ENCODE measurements at places on chromosomes 6 and 20.

GRCh38 chr20:19275630-19276071 lies 63.2 kb downstream of the SLC24A3 start:
- DNase-seq = no peak

- no peak for DNase-seq
Observed at GRCh38 chr6:79672631-79673111, 41.5 kb downstream of the SH3BGRL2 start.

DNA sequence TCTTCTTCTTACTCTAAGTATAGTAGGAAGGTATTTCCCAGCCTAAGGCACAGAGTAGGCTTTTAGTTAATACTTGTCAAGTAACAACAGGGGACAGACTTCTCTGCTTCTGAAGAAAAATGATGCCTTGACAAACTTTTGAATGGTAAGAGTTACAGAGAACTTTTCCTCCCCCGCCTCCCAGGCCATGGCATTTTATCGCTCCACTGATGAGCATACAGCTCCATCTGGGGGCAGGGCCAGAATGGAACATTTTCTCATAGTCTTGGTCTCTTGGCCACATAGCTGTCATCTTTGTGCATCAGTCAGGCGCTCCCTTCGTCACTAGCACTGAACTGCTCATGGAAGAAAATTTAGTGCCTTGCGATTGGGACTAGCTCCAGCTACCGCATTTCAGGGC lies 1066.8 kb upstream of the CITED2 start:
- DNase-seq = no peak

GRCh38 chr6:7916959-7917358 lies 6.4 kb upstream of the TXNDC5 start:
- DNase-seq = no peak

- DNase-seq = no peak
Observed at GRCh38 chr20:34883087-34883688, 6.8 kb downstream of the ACSS2 start.

DNA sequence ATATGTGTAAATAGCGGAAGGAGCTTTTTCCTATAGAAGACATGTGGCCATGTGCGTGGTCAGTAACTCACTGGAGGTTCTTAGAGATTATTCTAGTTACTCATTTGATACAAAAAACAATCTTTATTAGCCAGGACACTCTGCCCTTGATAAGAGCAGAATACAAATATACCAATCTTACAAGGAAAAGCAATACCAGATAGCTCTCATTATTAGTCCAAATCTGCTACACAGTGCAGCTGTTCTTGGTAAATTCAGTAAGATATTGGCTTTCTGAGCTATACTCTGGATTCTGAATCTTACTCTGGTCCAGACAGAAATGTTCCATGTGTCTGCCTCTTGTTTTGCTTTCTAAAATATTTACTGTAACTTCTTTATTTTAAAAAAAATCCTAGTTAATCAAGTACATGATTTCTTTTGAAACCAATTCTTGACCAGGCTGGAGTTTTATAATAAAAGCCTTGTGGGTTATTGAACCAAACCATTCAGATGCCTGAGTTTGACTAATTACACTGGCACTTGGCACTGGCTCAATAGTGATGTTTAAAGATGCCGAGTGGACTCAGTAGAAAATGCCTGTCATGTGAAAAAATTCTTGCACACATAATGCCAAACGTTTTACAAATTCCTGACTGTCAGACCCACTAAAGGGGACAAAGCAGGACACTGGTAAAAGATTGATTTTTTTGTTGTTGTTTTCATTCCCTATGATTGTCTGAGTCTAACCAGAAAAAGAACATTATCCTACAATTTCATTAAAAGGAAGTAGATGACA lies 242.8 kb upstream of the TCF21 start:
- DNase-seq = no peak

- no peak for DNase-seq
Observed at GRCh38 chr20:48706710-48707365, 121.0 kb downstream of the PREX1 start.

DNA sequence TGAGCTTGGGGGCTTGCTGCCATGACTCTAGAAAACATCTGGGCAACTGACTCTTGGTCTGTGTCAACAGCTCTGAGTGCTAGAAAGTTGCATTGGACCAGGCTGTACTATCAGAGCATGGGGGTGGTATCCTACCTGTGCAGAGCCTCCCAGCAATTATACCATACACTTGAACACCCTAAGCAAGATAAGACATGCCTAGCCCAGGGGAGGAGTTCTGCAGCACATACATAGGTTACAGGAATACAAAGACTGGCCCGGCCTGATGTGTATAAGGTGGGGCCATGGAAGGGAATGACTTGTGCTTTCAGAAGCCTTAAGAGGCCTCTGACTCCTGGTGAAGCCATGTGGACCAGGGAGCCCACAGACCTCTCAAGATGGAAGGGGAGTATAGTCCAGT lies 11.4 kb upstream of the MOCS1 start:
- no peak for DNase-seq

- DNase-seq = no peak
Observed at GRCh38 chr20:19433371-19434350, 221.2 kb downstream of the SLC24A3 start.

DNA sequence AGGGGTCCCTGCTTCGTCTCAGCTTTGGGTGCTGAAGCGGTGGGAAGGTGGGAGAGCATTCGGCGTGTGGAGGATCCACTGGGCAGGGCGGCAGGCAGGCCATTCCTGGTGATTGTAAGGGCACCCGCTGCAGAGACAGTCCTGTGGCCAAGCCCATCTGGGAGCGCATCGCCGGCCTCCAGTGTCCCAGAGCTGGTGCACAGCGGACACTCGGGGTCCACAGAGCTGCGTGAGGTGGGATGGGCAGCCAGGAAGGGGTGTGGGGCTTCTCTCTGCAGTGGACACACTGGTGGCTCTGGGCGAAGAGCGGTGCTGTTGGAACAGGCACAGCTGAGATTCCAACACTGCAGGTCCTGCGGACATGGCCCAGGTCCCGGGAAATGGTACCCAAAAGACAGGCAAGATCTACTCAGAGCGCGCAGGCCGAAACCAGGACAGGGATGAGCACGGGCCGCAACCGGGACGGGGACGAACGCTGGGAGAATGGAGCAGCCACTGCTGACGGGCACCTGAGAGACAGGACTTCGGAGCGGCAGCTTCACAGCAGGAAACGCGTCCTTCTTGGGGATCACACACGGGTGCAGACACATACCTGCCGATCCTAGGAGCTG lies 188.2 kb downstream of the ERMARD start:
- no peak for DNase-seq

- DNase-seq = no peak
Observed at GRCh38 chr20:53920647-53921245, 149.6 kb downstream of the BCAS1 start.

DNA sequence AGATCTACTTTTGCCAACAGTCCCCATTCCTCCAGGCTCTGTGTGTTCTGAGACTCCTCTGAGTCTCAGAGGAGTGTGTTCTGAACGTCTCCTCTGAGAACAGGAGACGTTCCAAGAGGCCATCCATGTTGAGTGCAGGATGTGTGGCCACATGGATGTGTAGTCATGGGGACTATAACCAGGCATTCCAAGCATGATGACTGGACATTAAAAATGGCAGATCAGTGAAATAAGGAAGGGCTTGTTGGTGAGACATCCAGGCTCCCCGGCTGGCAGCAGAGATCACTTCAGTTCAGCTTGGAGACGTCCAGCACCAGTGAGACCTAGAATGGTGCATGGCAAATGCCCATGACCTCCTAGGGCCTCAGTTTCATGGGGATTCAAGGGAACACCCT lies 34.3 kb upstream of the POU5F1 start:
- no peak for DNase-seq

- DNase-seq = no peak
Observed at GRCh38 chr20:8076306-8077136, 55.5 kb upstream of the PLCB1 start.

GRCh38 chr6:4381381-4381780 lies 246.0 kb upstream of the ECI2 start:
- DNase-seq = no peak

DNA sequence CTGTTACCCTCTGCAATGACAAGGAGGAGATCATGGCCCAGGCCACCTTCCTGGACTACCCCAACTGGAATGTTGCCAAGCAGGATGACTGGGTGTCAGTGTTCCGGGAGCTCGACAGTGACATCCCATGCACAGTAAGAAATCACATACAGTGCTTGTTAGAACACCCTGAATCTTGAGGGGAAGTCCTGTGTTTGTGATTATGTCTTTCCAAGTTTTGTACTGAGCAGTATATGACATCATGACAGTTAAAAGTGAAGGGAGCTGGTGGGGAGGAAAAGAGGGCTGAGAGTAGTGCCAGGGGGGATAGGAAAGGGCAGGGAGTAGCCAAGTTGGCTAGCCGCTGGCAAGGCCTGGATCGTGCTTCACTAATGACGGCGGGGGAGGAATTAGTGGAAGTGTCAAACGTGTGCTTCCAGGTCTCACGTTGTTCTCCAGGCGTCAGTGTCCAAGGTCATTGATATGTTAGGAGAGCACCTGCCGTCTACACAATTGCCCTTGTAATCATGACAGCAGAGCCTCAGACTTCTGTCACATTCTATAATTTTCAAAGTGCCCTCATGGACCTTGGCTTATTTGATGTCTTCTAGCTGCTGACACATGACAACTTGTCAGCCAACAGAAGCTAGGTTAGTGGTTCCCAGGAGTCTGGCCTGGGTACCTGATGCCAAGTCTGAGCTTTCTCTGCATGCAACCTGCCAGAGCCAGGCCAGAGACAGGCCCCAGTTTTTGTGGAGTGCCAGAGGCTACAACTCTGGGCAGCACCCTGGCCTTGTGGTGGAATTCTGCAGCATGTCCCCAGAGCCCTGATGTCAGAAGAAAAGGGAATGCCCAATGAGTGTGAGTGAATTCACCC lies 18.8 kb downstream of the CFAP61 start:
- no peak for DNase-seq

DNA sequence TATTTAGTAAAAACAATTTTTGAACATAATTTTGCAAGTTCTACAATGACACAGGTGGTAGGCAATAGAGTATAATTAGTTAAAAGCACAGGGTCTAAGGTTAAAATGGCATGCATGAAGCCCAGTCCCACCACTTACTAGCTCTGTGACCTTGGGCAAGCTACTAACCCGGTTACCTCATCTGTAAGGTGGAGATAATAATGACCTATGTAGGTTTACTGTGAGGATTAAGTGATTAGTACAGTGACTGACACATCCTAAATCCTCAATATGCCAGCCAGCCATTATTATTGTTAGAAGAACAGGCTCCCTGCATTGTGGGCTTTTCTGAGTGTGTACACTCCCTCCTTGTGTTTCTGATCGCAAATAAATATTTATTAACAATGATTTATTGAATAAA lies 26.2 kb downstream of the ATXN1 start:
- DNase-seq = no peak

GRCh38 chr20:58699623-58700107 lies 7.1 kb downstream of the NPEPL1 start:
- no peak for DNase-seq

GRCh38 chr20:20003031-20003954 lies 13.9 kb upstream of the NAA20 start:
- DNase-seq = peak; percentile 17

DNA sequence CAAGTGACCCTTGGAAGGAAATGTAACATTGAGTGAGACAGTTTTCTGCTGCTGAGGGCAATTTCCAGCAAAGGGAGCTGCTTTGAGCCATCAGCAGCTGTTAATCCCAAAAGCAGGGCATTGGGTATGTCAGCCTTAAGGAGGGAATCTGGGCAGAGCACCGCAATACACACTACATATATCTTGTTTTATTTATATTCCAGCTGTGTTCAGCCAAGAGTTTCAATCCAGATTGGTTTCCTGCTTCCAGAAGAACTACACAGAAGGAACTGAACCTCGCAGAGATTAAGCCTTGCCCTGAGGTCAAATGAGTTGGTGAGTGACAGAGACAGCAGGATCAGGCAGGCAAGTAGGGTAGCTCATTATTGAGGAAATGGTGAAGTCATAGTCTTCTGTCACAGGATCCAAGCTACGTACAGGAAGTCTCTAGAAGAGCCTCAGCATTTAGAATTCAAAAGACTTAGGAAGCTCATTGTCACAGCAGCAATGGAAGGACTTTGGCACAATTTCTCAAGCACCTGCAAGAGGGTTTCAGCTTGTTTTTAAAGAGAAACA lies 109.9 kb upstream of the HEY2 start:
- no peak for DNase-seq

Measured in CD4-positive, alpha-beta T cell treated with Interferon alpha-2 for 1 hour (primary cell).